Endodermal cell (in vitro differentiated cells): ENCODE measurements at places on chromosomes 5 and 9.
A peak's percentile ranks its signal among the peaks of the same experiment; 100 is the strongest.

- DNase-seq = peak; percentile 33
- peaks cover 6% of the 10 kb centered on the region for H3K4me1 ChIP-seq
- no peaks in the 10 kb centered on the region for H3K36me3 ChIP-seq
Observed at GRCh38 chr5:178421128-178421527, 169.1 kb downstream of the COL23A1 start.

DNA sequence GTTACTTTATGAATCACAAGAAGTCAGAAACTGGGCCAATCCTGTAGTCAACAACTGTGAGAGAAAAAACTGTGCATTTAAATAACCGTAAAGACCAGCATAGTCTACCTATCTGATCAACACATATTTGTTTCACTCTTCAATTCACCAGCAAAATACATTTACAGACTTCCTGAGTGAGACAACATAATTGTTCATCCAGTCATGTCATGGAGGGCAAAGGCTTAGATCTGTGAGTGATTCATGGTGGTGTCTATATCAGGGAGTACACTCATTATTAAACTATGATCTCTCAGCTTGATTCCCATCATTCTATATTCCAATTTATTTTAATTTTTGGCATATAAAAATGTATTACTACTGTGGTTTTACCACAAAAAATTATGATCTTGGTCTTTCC lies 694.6 kb downstream of the DNAH5 start:
- H3K27ac ChIP-seq = no peak overlapping the region
- no peak overlapping the region for H3K4me3 ChIP-seq
- DNase-seq = no peak
- H3K27me3 ChIP-seq = no peaks in the 10 kb centered on the region
- peaks cover 4% of the 10 kb centered on the region for H3K4me1 ChIP-seq
- no peaks in the 10 kb centered on the region for H3K36me3 ChIP-seq

- no peak for DNase-seq
- no peak overlapping the region for H3K4me3 ChIP-seq
- no peak overlapping the region for H3K27ac ChIP-seq
- no peaks in the 10 kb centered on the region for H3K4me1 ChIP-seq
- peaks cover 18% of the 10 kb centered on the region for H3K27me3 ChIP-seq
Observed at GRCh38 chr5:169074839-169075238, 226.1 kb downstream of the SLIT3 start.

- DNase-seq = no peak
- H3K4me1 ChIP-seq = peaks cover 14% of the 10 kb centered on the region
- no peak overlapping the region for H3K4me3 ChIP-seq
- no peaks in the 10 kb centered on the region for H3K27me3 ChIP-seq
- H3K27ac ChIP-seq = no peak overlapping the region
Observed at GRCh38 chr5:109328626-109329025, 81.1 kb downstream of the PJA2 start.

GRCh38 chr5:156971415-156971814 lies 8.4 kb upstream of the TIMD4 start:
- no peak overlapping the region for H3K27ac ChIP-seq
- H3K4me3 ChIP-seq = no peak overlapping the region
- no peaks in the 10 kb centered on the region for H3K4me1 ChIP-seq
- H3K36me3 ChIP-seq = no peaks in the 10 kb centered on the region
- no peak for DNase-seq

- no peak overlapping the region for H3K4me3 ChIP-seq
- peaks cover 14% of the 10 kb centered on the region for H3K27me3 ChIP-seq
- no peak overlapping the region for H3K27ac ChIP-seq
- DNase-seq = no peak
Observed at GRCh38 chr9:135701067-135701958, 672 bp upstream of the KCNT1 start.

DNA sequence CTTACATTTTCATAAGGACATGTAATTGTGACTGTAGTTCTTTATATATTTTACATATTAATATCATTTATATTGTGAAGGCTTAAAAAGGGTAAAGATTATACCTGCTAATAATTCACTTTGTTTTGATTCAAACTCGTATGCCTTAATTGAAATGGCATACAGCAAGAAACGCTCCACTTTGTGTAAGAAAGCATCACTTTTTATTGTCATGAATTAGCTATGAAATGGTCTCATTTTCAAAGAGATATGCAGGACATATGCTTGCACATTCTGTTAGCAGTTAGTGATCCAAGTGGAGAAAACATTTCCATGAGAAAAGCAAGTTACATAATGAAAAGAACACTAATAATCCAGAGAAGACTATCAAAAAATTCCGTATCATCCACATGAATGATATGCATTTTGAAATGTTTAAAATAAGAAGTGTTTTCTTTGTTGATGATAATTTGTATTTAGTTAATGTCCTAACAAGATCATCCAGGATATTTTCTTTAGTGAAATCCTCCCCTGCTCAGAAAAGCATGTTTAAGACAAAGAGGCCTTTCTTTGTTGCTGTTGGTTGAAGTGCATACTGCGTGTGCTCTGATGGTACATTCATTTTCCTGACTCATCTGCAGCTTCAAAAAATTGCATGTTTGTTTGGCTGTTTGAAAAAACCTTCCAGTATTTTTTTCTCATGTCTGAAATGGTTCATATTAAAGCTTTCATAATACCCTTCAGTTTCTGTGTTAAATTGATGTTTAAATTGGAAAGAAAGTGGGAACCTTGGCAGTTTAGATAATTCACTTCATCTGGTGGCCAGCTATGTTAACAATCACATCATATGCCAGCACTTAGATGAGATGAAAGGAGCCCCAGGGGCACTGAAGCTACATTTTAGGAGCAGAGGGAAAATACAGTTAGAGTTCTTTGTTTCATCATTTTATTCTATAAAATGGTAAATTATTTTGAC lies 242.2 kb downstream of the CSNK1G3 start:
- DNase-seq = no peak
- peak overlapping the region; percentile 93 for H3K27ac ChIP-seq
- no peaks in the 10 kb centered on the region for H3K27me3 ChIP-seq
- no peaks in the 10 kb centered on the region for H3K36me3 ChIP-seq
- no peak overlapping the region for H3K4me3 ChIP-seq
- H3K4me1 ChIP-seq = no peaks in the 10 kb centered on the region

- H3K4me1 ChIP-seq = no peaks in the 10 kb centered on the region
- no peak overlapping the region for H3K4me3 ChIP-seq
- DNase-seq = peak; percentile 79
- no peaks in the 10 kb centered on the region for H3K36me3 ChIP-seq
- no peaks in the 10 kb centered on the region for H3K27me3 ChIP-seq
Observed at GRCh38 chr5:125227333-125228095, 481.1 kb upstream of the ZNF608 start.

DNA sequence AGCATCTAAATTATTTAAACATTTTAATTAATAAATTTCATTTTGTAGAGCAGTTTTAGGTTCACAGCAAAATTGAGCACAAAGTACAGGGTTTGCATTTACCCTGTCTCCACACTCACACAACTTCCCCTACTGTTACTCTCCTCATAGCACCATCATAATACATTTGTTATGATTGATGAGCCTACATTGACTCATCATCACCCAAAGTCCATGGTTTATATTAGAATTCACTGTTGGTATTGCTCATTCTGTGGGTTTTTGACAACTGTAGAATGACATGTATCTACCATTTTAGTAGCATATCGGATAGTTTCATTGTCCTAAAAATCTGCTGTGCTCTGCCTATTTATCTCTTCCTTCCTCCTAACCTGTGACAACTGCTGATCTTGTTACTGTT lies 411.1 kb upstream of the MPDZ start:
- no peak overlapping the region for H3K27ac ChIP-seq
- H3K4me1 ChIP-seq = no peaks in the 10 kb centered on the region
- H3K4me3 ChIP-seq = no peak overlapping the region
- no peaks in the 10 kb centered on the region for H3K27me3 ChIP-seq
- H3K36me3 ChIP-seq = no peaks in the 10 kb centered on the region
- DNase-seq = no peak

- no peak overlapping the region for H3K27ac ChIP-seq
- H3K27me3 ChIP-seq = peaks cover 18% of the 10 kb centered on the region
- peak; percentile 24 for DNase-seq
- H3K4me1 ChIP-seq = no peaks in the 10 kb centered on the region
- no peaks in the 10 kb centered on the region for H3K36me3 ChIP-seq
Observed at GRCh38 chr5:132233811-132234683, 6.4 kb upstream of the P4HA2 start.
